ENCODE measurements at places on chromosomes 11 and 22.

DNA sequence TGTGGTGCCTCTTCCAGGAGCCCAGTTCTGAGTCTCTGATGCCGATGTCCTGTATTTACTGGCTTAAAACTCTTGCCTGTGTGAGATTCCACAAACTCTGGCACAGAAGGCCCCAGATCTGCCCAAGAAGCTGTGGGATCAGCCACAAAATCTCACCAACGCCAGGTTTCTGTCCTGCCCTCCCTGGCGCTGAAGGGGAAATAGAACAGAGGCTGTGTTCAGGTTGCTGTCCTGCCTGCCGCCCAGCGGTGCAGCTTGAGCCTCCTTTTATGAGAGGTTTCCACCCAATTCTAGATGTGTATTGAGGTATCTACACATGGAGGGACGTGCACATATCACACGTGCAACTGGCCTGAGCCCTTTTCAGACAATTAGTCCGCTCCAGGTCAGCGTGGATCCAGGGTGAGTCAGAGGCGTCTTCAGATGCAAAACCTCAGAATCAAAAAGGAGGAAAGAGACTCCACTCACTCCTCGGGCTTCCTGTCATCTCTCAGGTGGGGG, 2.2 kb downstream of the TMEM80 start:
- no peak for DNase-seq

- DNase-seq: no peak
Observed at GRCh38 chr11:117868088-117868487, 8.4 kb downstream of the FXYD6 start.

DNA sequence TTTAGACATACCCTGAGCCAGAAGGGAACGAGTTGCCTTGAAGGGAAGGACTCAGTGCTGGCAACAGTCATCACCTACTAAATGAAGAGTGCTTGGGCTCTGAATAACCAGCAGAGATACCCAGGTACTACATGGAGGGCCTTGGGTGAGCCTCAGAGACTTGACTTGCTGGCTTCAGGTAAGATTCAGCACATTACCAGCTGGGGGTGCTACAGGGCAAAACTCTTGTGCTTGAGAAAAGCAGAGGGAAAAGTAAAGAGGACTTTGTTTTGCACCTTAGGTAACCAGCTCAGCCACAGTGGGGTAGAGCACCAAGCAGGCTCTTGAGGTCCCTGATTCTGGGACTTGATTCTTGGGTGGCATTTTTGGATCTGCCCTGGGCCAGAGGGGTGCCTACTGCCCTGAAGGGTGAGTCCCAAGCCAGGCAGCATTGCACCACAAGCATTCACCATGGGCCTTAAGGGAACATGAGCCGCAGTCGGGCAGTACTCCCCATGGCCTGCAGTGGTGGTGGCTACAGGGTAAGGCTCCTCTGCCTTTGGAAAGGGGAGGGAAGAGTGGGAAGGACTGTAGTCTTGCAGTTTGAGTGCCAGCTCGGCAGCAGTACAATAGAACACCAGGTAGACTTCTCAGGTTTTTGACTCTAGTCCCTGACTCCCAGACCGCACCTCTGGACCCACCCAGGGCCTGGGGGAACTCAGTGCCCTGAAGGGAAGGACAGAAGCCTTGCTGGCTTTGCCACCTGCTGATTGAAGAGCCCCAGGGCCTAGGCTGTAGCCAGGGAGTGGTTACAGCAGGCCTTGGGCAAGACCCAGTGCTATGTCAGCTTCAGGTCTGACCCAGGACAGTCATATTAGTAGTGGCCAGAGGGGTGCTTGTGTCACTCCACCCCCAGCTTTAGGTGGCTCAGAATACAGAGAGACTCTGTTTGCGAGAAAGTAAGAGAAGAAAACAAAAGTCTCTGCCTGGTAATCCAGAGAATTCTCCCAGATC, 22.7 kb upstream of the PLEKHA7 start:
- DNase-seq: no peak

DNA sequence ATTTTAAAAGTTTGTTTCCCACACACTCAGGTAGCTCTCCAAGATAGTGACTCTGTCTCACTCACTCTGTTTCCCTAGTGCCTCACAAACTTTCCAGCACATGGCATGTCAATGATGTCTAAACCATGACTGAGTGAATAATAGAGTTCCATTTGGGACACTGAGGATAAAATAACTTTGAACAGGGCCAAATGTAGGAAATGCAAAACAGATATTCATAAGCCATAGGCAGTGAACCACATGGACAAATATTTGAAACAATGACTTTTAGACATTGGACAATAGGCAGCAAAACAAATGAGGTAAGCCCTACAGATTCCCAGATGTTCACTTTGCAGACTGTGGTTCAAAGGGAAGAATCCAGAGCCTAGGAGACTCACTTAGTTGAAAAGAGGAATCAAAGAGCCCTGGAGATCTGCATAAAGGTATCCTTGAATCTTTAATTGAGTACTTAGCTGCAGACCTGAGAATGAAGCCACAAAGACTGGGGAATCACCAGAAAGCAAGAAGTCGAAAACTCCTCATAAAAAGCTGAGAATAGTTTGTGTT, 173.3 kb downstream of the FAM76B start:
- no peak for DNase-seq

DNA sequence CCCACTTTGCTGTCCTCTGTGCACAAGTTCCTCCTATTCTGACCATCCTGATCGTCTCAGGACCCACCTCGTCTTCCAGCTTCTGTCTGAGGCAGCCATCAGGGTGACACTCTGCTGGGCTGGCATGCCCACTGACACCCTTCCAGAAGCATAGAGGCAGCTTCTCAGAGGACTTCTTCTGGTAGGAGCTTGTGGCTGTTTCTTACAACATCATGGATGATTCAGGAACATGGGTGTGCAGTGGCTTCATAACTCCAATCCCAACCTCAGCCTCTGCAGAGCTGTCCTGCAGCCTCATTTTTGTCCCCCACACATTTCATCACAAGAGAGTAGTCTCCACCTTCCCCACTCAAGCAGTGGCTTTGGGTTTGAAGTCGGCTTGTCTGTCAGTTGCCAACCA, 20.9 kb upstream of the CTR9 start:
- DNase-seq: no peak

GRCh38 chr11:71241721-71242259, 10.6 kb downstream of the SHANK2 start:
- DNase-seq: no peak

Data from stimulated activated CD8-positive, alpha-beta memory T cell treated with anti-CD3 and anti-CD28 coated beads, Interleukin-4, amount 100 ng/mL, for 4 hours (primary cell).